A549 treated with CpdA at 1 μM for 4 hours (cell line): ENCODE measurements at places on chromosomes 11 and 22. TPM values are rescaled to one million over a fixed set of nuclear protein-coding genes. Genes with fewer than 3 reads are reported as not detected.

Gene KRTAP5-11
- not detected in 5 replicates for total RNA-seq

Gene TECTA
- 0.05 to 0.13 TPM (median 0.06 TPM) in 4 of 5 replicates, not detected in the other for total RNA-seq

Gene TBX10
- total RNA-seq: not detected in 5 replicates

Gene LRFN4
- total RNA-seq: 56.1 to 79.0 TPM (median 67.9 TPM) in 5 replicates

Gene ARHGAP20
- 0.01 TPM in 1 of 5 replicates, not detected in the others for total RNA-seq

Gene MMP3
- 0.05 to 0.24 TPM (median 0.07 TPM) in 3 of 5 replicates, not detected in the others for total RNA-seq

Gene SFI1
- 9.6 to 12.8 TPM (median 11.5 TPM) in 5 replicates for total RNA-seq

Gene MAP6
- 1.5 to 1.7 TPM (median 1.7 TPM) in 5 replicates for total RNA-seq

Gene LRP4
- total RNA-seq: 6.6 to 9.0 TPM (median 8.3 TPM) in 5 replicates

Gene RAB38
- 0.71 to 1.5 TPM (median 0.93 TPM) in 5 replicates for total RNA-seq

Gene PNPLA3
- 0.69 to 1.2 TPM (median 1.0 TPM) in 5 replicates for total RNA-seq

Gene APLNR
- total RNA-seq: 0.03 to 0.12 TPM (median 0.08 TPM) in 4 of 5 replicates, not detected in the other

Gene MAPK8IP1
- 5.1 to 7.0 TPM (median 5.9 TPM) in 5 replicates for total RNA-seq

Gene CRYBB3
- not detected in 5 replicates for total RNA-seq

Gene VPREB1
- not detected in 5 replicates for total RNA-seq

Gene POU2AF2
- not detected in 5 replicates for total RNA-seq

Gene TBX1
- total RNA-seq: 2.6 to 4.9 TPM (median 4.0 TPM) in 5 replicates

Gene MMP8
- not detected in 5 replicates for total RNA-seq

Gene OR52I1
- not detected in 5 replicates for total RNA-seq

Gene SLC35F2
- 40.1 to 47.7 TPM (median 40.9 TPM) in 5 replicates for total RNA-seq

Gene TEX12
- total RNA-seq: not detected in 5 replicates

Gene SULT4A1
- total RNA-seq: not detected in 5 replicates

Gene SAA4
- not detected in 5 replicates for total RNA-seq

Gene MS4A2
- not detected in 5 replicates for total RNA-seq
